ENCODE measurements at places on chromosomes 3 and 15.

DNA sequence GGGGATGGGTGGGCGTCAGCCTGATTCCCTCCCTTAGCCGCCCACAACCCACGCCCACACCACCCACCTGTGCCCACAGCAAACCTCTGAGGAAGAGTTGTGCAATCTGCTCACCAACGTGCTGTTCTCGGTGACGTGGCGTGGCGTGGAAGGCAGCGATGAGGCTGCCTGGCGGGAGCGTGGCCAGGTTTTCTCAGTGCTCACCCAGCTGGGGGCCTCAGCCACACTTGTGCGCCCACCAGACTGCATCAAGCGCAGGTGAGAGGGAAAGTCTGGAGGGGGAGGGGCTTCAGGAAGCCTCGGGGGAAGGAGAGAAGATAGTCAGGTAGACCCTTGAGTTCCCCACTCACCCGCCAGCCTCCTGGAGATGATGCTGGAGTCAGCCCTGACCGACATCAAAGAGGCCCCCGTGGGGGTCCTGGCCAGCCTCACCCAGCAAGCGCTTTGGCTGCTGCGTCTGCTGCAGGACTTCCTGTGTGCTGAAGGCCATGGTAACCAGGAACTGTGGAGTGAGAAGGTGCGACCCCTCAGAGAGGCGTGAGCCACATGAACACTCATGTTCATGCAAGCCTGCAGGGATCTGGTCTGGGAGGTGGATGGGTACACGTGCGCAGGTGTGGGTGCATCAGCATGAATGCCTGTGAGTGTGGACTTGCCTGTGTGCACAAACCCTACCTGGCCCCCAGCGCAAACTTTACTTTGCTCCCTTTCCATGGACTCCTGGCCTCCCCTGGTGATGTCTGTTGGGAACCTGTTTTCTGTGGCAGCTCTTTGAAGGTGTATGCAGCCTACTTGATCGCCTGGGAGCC lies 21.7 kb downstream of the NBEAL2 start:
- peak; percentile 14 for DNase-seq

- DNase-seq, result peak; percentile 68
Observed at GRCh38 chr3:40191850-40192448, 117.6 kb upstream of the EIF1B start.

DNA sequence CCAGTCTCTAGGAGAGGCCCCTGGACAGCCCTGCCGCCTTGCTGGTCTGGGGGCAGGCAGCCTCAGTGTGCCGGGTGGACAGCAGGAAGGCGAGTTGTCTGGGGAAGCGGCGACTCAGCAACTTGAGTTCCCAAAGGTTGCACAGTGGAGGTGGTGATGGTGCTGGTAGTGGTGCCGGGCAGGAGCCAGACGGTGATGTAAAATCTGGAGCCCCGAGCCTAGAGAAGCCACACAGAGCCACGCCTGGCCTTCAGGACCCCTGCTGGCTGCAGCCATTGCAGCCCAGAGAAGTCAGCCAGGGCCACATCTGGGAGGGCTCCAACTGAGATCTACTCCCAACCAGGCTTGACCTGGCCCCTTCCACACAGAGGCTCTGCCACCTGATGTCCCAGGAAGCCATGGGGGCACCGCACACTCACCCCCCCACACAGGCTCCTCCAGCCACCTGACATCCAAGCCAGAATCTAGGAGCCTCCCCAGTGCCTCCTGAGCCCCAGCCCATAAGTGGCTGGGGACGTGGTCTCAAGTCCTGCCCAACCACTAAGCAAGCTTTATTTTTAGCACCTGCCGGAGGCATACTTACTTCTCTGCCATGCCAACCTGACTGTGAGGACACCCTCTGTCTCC lies 8.8 kb downstream of the C3orf22 start:
- DNase-seq, result no peak

- no peak for DNase-seq
Observed at GRCh38 chr3:82509106-82509842, 747.8 kb upstream of the GBE1 start.

DNA sequence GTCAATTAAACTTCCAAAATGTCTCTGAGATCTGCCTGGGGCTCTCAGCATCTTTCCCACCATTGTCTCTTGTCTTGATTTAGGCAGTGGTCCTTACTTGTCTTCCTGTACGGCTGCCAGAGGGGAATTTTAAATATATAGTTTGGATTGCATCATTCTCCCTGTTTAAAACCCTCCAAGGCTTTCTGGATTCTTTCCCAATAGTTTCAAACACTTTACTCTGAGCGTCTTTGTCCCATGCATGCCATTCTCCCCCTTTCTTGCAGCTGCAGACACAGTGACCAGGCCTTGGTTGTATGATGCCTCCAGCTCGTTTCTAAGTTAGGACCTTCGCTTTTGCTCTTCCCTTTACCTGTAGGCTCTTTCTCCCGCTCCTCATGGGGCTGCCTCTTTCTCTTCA lies 323.3 kb upstream of the CTNNB1 start:
- DNase-seq, result no peak

DNA sequence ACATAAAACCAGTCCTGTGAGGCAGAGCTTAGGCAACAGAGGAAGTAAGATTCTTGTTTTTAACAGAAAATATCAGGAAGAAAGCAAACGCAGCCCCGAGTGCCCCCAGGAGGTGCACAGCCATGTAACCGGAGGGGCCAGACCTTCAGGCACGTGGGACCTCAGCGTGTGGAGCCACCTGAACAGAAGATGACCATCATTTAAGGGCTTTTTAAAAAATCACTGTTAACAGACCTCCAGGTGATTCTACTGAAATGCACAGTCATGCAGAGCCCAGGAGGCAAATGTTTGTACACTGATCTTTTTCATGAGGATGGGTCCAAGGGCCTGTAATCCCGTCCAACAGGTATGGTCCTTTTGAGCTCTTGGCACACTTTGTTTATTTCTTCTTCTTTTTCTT lies 38.8 kb downstream of the SPG21 start:
- no peak for DNase-seq

- no peak for DNase-seq
Observed at GRCh38 chr3:127064391-127065137, 81.6 kb downstream of the PLXNA1 start.

- DNase-seq, result no peak
Observed at GRCh38 chr3:71055257-71056001, 528.1 kb downstream of the FOXP1 start.

GRCh38 chr3:13452490-13453335 lies 27.4 kb upstream of the HDAC11 start:
- DNase-seq, result peak; percentile 49

DNA sequence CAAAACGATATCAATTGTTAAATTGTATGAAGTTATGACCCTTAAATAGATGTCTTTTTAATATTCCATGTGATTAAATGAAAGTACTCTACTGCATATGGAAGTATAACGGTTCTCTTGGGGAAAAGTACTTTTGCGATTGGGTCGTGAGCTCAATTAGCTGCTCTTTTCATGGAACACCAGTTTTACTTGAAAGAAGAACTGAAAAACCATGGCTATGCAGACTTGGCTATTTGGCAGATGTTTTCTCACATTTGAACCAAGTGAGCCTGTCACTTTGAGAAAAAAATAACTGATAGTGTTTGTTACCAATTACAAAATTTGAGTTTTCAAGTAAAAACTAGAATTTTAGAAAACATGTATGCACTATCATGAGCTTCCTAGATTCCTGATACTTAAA lies 5.9 kb upstream of the INAFM2 start:
- DNase-seq, result no peak

DNA sequence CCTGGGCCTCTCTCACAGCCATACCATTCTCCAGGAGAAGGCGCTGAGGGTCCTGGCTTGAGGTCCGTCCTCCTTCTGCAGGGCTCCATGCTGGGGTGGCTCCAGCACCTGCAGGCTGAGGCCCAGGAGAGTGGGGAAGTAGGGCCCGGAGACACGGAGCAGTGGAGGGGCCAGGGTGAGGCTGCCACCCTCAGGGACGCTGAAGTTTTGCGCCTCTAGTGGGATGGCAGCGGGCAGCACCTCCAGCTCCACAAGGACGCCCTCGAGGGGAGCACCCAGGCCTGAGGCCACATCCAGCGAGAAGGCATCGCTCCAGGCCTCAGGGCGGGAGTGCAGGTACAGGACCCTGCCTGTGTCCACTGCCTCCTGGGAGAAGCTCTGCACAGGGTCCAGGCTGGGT lies 27.5 kb downstream of the CSPG4 start:
- DNase-seq, result no peak

DNA sequence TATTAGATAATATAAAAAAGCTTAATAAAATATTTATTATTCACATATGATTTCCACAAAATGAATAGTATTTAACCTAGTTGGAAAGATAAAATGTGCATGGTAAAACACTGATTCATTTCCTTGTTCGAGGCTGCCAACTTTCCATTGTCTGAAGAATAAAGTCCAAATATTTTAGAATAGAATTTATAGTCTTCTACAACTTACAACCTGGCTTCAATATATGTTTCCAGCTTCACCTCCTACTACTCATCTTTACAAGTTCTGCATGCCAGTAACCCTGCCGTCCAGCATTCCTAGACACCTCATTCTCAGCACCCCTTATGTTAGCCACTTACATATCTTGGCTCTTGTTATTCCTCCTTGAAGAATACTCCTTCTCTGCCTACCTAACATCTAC lies 244.5 kb downstream of the FGF12 start:
- no peak for DNase-seq

DNA sequence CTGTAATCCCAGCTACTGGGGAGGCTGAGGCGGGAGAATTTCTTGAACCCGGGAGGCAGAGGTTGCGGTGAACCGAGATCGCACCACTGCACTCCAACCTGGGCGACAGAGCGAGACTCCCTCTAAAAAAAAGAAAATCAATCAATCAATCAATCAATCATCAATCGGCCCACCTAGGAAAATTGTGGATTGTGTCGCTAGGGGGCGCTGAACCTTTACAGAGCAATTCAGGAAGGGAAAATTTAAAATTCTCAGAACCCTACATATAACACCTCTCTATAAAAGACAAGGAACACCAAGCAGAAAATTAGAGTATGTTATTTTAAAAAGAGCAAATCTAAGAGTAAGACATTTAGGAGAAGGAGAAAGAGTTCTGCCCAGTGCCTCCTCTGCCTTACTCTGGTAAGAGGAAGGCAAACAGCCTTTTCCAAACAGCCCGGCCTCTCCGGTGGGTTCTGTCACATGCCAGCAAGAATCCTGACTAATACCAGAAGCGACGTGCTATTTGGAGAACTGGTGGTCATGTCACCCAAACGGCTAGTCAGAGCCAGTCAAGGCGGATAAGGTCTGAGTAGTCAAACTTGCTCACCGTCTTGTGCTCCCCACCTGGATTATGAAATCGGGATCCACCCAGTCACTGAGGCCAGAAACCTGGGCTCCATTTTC lies 22.3 kb upstream of the SMCO1 start:
- no peak for DNase-seq

DNA sequence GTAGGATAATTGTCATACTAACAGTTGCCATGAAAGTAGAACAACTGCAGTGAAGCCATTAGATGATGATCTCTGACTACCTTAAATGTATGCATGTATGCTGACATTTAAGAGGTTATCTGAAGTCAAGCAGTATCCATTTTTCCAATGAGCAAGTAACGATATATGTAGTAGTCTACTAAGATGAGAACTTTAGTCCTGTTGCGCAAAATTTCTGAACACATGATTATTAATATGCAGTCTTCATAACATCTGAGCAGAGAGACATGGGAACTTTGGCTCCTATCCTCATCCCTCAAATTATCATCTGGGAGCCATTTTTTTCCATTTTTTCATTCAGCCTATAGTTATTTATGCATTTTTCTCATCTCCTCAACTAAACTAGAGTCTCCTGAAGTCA lies 79.2 kb downstream of the MME start:
- no peak for DNase-seq

DNA sequence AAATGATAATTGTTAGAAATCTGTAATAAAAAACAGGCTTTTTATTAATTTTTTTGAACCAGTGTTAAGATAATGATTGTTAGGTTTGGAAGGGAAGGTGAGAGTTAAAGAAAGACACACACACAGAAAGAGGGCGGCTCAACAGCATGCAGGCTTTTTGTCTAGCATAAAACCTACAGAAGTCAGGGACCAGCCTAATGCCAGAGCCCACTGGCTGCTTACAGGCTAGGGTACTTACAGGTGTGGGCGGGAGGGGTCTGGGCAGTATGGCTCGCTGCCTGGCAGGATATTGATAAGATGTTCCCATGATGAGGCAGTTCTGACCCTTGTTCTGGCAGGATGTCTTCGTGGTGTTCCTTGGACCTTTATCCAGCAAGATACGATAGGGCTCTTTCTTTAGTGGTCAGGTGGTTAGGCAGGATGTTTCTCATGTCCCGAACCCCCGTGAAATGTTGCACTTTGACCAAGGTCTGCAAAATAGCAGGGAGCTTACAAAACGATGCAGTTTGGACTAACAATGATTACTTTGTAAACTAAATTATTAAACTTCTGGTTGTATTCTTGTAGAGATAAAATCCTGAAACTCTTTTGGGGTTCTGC lies 84.7 kb downstream of the DCUN1D1 start:
- no peak for DNase-seq

DNA sequence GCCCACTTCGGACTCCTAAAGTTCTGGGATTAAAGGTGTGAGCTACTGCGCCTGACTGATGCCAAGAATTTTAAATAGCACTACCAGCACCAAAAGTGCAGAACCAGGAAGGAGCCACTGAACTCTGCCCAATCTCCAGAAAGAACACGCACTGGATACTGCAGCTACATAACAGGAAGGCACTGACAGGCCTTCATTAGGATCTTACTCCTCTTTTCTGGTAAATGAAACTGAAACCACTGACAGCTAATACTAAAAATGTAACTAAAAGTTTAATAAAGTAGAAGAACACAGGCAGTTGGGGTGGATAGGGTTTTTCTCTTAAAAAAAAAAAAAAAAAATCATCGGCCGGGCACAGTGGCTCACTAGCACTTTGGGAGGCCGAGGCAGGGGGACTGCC lies 74.1 kb upstream of the CHRM5 start:
- DNase-seq, result no peak

DNA sequence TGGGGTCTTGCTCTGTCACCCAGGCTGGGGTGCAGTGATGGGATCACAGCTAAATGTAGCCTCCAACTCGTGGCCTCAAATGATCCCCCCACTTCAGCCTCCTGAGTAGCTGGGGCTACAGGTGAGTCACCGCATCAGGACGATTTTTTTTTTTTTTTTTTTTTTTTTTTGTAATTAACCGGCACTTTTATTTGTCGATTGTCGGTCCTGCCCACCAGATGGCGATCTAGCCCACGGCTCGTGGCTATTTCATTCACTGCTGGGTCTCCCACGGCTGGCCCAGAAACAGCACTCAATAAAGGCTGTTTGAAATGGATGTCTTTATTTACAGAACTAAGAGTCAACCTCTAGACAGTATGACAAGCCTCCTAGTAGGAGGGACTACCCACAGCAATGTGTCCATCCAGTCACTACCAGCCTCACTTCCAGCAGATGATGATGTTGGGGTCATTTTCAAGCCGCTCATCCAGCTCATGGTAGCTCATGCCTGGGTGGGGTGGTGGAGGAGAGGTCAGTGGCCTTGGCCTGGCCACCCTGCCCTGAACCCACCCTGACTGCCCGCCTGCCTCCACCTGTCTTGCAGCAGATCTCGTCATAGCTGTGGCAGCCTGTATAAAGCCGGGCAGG lies 1.8 kb upstream of the ZMYND10 start:
- peak; percentile 83 for DNase-seq

DNA sequence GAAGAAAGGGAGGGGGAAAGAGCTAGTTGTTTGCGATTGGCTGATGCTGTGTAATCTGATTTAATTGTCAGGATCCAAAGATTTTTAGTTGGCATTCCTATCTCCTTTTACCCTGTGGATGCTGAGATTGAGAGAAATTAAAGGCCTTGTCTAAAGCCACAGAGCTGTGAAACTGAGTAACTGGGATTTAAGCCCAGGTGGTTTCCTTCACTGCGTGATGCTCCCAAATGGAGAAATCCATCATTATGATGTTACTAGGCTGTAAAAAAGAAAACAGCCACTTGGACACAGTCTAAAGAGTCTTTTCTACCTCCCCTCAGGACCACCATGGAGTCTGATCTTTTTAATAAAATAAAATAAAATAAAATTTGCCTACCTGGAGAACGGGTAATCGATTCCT lies 883.0 kb upstream of the NR2F2 start:
- no peak for DNase-seq
